K562 (cell line): ENCODE measurements at places on chromosomes 6 and 20. TPM values are rescaled to one million over a fixed set of nuclear protein-coding genes. Genes with fewer than 3 reads are reported as not detected.

The SPEF1 gene
- not detected in 2 replicates for total RNA-seq

DNA sequence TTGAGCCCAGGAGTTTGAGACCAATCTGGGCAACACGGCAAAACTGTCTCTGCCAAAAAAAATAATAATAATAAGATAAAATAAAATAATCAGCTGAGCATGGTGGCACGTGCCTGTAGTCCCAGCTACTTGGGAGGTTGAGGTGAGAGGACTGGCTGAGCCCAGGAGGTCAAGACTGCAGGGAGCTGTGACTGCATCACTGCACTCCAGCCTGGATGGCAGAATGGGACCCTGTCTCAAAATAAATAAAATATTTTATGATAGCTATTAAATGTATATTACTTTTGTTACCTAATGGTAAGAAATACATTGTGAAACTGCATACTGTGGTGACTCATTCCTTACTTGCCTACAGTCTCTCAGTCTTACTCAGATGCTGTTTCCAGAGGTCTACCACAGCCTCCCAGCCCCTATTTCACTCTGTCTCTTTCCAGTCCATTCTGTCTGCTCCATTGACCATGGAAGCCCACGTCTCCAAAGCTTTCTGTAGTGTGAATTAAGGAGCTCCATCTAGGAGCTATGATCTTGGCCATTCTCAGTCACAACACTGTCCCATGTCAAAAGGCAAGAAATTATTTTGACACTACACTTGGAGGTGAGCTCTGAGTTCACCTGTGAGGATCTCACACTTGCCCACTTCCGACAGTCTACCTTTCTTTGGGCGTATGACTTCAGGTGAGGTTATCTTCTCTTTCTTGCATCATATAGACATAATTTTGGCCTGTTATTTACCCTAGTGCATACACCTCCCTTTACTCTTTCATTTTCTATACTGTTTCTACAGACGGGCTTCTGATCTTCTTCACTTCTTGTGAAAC, 22.4 kb upstream of the SNX9 start:
- no peak for DNase-seq

GRCh38 chr6:35687658-35688604, 784 bp downstream of the FKBP5 start:
- DNase-seq = peak; percentile 58

- DNase-seq = no peak
Observed at GRCh38 chr20:6740096-6740495, 27.4 kb upstream of the BMP2 start.

GRCh38 chr6:149852881-149853280, 11.3 kb downstream of the LRP11 start:
- DNase-seq = no peak

The TOX2 gene
- total RNA-seq = not detected in 2 replicates

The MYLK4 gene
- total RNA-seq = 0.02 and 0.07 TPM in 2 replicates

GRCh38 chr20:38445901-38446425, 10.8 kb upstream of the SNHG17 start:
- no peak for DNase-seq

DNA sequence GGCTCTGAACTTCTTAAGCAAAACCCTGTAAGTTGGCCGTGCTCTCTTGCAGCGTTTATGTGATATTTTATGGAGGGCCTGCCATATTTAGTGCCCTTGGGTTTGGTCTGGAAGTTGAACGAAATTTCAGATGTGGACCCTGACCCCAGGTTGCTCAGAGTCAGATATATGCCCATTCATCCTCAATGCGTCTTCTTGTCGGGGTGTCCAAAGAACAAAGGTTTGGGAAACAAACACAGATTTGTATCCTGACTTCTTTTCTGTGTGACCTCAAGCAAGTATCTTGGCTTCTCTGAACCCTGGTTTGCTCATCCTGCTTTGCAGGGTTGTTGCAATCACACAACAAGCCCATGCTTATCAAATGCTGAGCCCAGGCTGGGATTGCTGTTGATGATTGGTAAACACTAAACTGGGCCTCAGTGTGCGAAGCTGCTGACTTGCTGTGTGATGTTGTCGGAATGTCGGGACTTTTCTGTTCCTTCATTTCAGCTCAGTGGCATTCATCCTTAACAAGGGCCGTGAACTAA, 103.5 kb upstream of the PTPN1 start:
- no peak for DNase-seq

DNA sequence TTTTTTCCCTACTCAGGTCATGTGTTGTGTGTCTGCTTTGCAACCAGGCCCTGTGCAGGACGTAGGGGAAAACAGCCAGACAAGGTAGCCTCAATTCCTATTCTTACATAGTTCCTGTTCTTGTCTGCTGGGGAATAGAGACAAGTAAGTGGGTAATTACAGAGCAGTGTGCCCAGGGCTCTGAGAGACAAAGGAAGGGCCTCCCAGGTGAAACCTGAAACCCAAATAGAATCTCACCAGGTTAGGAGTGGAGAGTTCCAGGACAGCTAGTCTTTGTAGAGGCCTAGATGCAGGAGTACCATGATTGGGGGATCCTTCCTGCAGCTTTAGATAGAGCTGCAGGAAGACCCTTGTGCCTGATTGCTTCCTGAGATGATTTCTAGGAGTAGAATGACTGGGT, 48.4 kb downstream of the DHX35 start:
- no peak for DNase-seq

DNA sequence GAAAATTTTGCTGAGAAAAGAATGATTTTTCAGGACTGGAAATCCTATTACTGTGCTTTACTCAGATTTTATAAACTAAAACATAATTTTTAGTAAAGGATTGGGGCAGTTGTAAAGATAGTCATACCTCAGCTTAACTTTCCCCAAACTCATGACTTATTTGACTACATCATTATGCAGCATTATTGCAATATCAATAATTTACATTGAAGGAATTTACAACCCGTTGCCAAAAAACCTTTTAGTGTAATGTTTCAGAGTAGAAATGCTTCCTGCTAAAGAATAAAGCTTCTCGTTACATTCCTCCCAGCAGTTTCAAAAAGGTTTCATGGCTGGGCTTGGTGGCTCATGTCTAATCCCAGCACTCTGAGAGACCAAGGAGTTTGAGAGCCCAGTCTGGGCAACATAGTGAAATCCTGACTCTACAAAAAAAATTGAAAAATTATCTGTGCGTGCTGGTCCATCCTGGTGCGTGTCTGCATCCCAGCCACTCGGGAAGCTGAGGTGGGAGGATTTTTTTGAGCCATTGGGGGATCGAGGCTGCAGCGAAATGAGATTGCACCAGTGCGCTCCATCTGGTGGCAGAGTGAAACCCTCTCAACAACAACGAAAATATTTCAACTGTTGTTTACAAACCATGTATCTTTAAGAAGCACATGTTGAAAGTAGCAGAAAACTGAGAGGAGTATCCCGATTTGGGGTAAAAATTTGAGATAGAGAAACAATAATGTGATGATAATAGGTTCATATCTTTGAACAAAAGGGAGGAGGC, 4.4 kb downstream of the AMD1 start:
- DNase-seq = no peak

- no peak for DNase-seq
Observed at GRCh38 chr20:5354901-5355300, 38.1 kb upstream of the PROKR2 start.

The KCNQ5 gene
- 5.0 and 5.7 TPM in 2 replicates for total RNA-seq

DNA sequence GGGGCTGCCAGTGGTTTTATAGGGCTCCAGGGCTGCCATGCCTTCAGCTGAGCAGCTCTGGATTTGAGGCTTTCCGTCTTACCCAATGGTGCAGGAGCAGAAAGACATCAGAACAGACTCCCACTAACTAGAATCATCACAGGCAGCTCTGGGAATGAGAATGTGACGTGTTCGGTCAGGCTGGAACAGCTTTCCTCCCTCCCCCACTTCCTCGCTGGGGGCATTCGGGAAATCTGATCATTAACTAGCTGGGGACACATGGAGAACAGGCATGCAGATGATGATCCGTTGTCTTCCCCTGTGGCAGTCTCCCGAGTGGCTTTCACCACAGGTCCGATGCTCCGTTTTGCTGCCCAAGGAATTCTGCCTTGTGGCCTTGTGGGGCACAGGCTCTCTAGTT, 5.5 kb upstream of the MTG2 start:
- DNase-seq = no peak

DNA sequence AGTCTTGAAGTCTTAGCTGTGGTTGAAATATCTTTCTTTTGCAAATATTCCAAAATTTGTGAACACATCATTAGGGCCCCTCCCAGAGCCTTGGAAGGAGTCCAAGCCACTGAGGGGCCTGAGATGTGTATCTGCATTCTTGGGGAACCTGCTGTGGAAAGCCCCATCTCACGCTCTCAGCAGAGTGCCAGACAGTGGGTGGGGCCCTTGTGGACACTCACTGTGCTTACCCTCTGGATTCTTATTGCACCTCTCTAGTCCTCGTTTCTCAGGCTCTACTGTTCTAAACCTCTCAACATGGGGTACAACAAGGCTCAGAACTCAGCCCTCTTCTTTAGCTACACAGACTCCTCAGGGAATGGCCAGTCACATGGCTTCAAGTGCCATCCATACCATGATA, 416.2 kb upstream of the CDH4 start:
- DNase-seq = no peak

The SSR1 gene
- total RNA-seq = 144 and 147 TPM in 2 replicates

GRCh38 chr6:87824958-87825491, 123.0 kb upstream of the AKIRIN2 start:
- DNase-seq = no peak

- no peak for DNase-seq
Observed at GRCh38 chr20:39100691-39101090, 138.5 kb downstream of the DHX35 start.

DNA sequence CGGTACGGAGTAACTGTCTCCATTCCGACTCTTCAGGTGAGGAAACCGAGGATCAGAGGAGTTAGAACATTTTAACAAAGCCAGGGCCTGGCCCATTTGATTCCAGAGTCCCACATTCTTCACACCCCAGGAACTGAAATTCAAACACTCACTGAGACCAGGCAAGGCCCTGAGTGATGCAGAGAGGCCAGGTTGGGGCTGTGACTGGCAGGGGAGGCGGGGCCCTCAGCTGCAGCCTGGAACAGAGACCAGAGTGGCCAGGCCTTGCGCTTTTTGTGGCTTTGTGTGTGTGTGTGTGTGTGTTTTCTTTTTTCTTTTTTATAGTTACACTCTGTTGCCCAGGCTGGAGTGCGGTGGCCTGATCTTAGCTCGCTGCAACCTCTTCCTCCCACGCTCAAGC, 57.2 kb downstream of the BCAS4 start:
- DNase-seq = no peak

- DNase-seq = no peak
Observed at GRCh38 chr6:30154709-30155519, 6.1 kb downstream of the TRIM10 start.

The DZANK1 gene
- total RNA-seq = 0.13 and 0.29 TPM in 2 replicates

The SRSF3 gene
- total RNA-seq = 477 and 495 TPM in 2 replicates

The THBD gene
- 0.47 and 0.49 TPM in 2 replicates for total RNA-seq

The TBCC gene
- total RNA-seq = 27.8 and 28.7 TPM in 2 replicates

The ELOVL5 gene
- 134 and 151 TPM in 2 replicates for total RNA-seq

The VGLL2 gene
- total RNA-seq = not detected in 2 replicates

The RAD21L1 gene
- total RNA-seq = 1.3 and 1.7 TPM in 2 replicates

DNA sequence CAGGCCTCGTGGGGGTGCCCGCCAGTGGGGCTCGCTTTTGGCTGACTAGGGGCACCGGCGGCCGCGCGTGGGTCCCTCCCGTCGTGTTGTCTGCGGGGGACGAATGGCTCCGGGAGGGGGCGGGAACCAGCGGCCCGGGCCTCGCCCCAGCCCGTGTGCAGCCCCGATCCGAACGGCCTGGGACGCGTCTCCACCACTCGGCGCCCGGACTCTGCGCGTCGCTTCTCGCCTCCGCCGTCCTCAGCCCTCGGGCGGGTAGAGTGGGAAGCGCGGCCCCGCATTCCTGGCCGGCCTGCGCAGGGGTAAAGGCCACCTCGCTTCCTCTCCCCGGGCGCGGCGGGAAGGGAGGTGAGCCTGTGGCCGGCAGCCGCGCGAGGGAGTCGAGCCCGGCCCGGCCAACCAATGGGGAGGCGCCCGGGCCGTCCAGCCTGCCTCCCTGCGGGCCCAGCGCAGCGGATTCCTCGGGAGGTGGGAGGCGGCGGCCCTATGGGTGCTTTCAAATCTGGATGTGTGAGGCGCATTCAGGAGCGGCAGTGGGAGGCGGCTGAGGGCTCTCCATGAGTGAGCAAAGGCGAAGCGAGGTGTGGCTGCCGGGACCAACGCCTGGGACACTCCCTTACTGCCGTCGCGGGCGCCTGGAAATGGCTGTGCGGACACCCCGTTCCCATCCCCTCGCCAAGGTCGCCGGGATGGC, 1.1 kb upstream of the ZBTB46 start:
- peak; percentile 78 for DNase-seq

GRCh38 chr6:142925575-142926110, 19.3 kb downstream of the HIVEP2 start:
- DNase-seq = no peak

- DNase-seq = no peak
Observed at GRCh38 chr20:22692119-22692475, 107.7 kb upstream of the FOXA2 start.

GRCh38 chr20:825710-826421, 7.6 kb upstream of the FAM110A start:
- no peak for DNase-seq

DNA sequence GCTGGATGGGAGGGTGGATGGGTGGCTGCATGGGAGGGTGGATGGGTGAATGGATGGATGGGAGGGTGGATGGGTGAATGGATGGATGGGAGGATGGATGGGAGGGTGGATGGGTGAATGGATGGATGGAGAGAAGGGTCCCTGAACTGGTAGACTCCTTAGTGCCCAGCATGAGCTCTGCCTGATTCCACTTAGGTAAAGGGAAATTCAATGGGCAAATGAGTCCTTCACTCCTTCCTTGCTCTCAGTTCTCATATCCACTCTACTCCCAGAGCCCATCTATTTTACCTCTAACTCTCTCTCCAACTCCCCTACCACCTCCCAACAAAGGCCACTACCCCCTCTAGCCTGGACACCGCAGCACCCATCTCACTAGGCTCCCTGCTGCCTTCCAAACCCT, 29.2 kb upstream of the NOL4L start:
- DNase-seq = no peak

GRCh38 chr6:30152016-30152673, 8.9 kb downstream of the TRIM10 start:
- no peak for DNase-seq

The SLC22A16 gene
- not detected in 2 replicates for total RNA-seq

- no peak for DNase-seq
Observed at GRCh38 chr6:135743476-135743875, 108.0 kb upstream of the PDE7B start.

GRCh38 chr6:53961679-53962370, 149.4 kb upstream of the MLIP start:
- DNase-seq = no peak

GRCh38 chr6:165880686-165881085, 217.6 kb upstream of the PDE10A start:
- DNase-seq = no peak
